ENCODE measurements at places on chromosomes 4 and X. TPM values are rescaled to one million over a fixed set of nuclear protein-coding genes. Genes with fewer than 3 reads are reported as not detected.

Gene BGN
- total RNA-seq, result 1,777 TPM

Gene CYBB
- 39.9 TPM for total RNA-seq

Gene RAB39B
- 0.78 TPM for total RNA-seq

Gene HMX1
- total RNA-seq, result not detected

Gene TIGD4
- not detected for total RNA-seq

Gene HMGB2
- 28.8 TPM for total RNA-seq

Gene KCND1
- total RNA-seq, result 3.8 TPM

Gene ADH1A
- total RNA-seq, result 0.99 TPM

Gene MAPK10
- total RNA-seq, result 44.7 TPM

Gene NAP1L2
- 4.2 TPM for total RNA-seq

- H3K36me3 ChIP-seq, result no peaks in the 10 kb centered on the region
- H3K27ac ChIP-seq, result no peak overlapping the region
- no peaks in the 10 kb centered on the region for H3K27me3 ChIP-seq
- no peaks in the 10 kb centered on the region for H3K4me1 ChIP-seq
Measured at GRCh38 chrX:122078079-122078478, 1030.7 kb downstream of the GLUD2 start.

- H3K27me3 ChIP-seq, result no peaks in the 10 kb centered on the region
- H3K4me1 ChIP-seq, result peaks cover 25% of the 10 kb centered on the region
- no peak overlapping the region for H3K4me3 ChIP-seq
- no peak overlapping the region for H3K27ac ChIP-seq
- no peak for DNase-seq
- H3K36me3 ChIP-seq, result no peaks in the 10 kb centered on the region
Measured at GRCh38 chrX:10044021-10044420, 76.9 kb downstream of the CLDN34 start.

DNA sequence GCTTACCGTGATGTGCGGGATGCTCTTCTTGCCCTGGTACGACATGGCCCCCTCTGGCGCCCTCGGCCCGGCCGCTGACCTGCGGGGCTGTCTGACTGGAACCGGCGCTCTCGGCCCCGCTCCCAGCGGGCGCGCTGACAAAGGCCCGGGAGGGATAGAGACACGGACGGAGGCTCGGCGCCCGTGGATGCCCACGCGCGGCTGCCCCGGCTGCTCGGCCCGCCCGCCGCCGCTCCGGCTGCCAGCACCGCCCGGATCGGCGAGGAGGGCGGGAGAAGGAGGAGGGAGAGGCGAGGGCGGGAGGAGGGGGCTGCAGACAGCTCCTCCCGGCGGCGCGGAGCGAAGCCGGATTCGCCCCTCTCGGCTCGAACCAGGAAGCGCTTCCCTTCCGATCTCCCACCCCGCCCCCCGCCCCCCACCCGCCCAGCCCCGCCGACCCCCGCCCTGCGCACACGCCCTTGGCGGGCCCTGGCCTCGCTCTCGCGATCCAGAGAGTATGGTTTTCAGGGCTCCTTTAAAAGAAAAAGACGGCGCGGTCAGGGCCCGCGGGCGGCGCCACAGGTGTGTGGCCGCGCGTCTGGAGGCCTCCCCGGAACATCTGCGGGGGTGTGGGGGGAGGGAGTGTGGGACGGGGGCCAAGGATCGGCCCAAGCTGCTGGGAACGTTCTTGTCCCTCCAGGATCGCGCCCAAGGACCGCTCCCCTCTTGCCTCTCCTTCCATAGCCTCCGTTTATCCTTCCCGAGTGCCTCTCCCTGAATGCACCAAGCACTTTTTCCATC is 4.5 kb downstream of the CRMP1 start:
- H3K27ac ChIP-seq, result no peak overlapping the region
- no peak for DNase-seq
- H3K27me3 ChIP-seq, result peaks cover 22% of the 10 kb centered on the region
- H3K4me3 ChIP-seq, result peak overlapping the region; percentile 68
- H3K36me3 ChIP-seq, result no peaks in the 10 kb centered on the region

DNA sequence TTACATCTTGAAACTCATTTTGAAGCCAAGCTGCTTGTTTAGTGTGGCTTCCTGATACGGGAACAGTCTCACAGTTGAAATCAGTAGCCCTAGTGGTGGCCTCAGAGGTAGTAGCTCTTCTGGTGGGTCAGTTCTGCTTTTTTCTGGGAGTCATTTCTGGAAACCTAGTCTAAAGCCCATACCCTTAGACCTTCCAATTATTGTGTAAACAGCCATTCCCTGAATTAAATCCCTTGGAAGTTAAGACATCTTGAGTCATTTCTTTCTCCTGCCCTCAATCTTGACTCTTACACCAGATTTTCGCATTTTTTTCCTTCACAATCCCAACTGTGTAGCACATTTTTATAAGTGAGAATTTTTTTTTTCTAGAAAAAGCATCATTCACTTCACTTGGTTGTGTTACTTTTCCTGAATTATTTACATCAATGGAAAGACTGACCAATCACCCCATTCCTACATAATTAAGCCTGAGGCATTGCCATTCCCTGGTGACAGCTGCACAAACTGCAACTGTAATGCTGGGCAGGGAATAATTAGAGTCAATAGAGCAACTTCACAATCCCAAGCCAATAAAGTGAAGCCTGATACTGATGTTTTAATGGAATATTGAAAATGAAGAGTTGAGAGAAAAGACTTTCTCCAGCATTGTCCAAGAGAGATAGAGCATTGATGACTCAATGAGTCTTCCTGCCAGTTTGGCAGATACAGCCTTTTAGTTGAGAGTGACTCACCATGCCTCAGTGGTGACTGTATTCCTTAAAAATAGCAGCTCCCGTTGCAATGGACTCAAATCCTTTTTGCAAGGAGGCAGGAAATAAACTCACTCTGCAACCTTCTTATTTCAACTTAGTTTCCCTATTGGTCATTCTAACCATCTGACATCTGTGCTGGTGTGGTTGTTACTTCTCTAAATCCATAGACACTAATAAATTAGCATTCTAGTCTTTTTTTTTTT is 13.0 kb upstream of the SEPSECS start:
- H3K4me3 ChIP-seq, result peak overlapping the region; percentile 14
- DNase-seq, result peak; percentile 41
- H3K36me3 ChIP-seq, result no peaks in the 10 kb centered on the region
- no peaks in the 10 kb centered on the region for H3K27me3 ChIP-seq
- peaks cover 15% of the 10 kb centered on the region for H3K4me1 ChIP-seq

DNA sequence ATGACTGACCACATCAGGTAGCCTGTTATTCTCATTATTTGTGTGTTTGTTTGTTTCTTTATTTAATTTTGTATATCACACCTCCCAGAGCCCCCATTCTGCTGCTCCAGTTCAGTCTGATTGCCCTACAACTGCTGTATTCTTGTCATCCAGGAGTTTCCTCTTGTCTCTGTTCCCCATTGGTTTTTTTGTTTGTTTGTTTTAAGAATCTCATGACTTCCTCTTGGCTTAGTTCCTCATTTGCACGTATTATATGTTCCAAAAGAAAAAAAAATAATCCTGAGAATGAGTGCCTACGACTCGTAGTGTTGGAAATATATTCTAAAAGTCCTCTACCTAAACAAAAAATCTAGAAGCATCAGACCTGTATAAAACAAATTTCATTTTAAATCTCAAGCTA is 142.3 kb upstream of the SLIT2 start:
- no peak for DNase-seq
- H3K36me3 ChIP-seq, result no peaks in the 10 kb centered on the region
- no peaks in the 10 kb centered on the region for H3K4me1 ChIP-seq
- H3K27ac ChIP-seq, result no peak overlapping the region
- no peaks in the 10 kb centered on the region for H3K27me3 ChIP-seq

DNA sequence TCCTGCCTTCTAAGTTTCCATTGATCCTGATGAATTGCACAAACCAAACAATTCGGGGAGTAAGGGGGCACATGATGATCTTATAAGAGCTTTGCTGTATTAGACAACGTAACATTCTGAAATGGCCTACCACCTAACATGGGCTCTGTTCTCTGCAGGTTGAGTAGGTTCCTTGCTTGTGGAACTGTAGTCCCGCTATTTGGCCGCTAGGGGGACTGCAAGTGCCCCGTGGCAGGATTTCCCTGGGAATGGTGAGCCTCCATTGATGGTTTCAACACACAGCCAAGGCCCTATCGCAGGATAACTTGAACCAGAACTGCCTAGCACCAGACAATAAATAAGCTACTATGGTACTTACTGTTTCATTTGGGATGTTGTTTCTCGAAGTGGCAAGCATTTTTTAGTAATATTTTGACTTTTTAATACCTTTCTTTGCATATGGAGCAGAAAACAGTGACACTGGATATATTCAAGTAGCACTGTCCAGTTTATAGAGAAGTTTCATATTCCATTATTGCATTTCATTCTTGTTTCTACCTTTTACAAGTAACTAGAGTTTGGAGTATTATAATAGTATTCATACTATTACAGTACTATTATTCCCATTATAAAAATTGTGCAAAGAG is 11.9 kb downstream of the AR start:
- no peak overlapping the region for H3K4me3 ChIP-seq
- no peaks in the 10 kb centered on the region for H3K36me3 ChIP-seq
- no peak overlapping the region for H3K27ac ChIP-seq
- H3K27me3 ChIP-seq, result no peaks in the 10 kb centered on the region
- H3K4me1 ChIP-seq, result no peaks in the 10 kb centered on the region

- H3K4me3 ChIP-seq, result no peak overlapping the region
- no peak overlapping the region for H3K27ac ChIP-seq
- no peak for DNase-seq
- H3K4me1 ChIP-seq, result no peaks in the 10 kb centered on the region
- H3K36me3 ChIP-seq, result no peaks in the 10 kb centered on the region
Measured at GRCh38 chrX:34886011-34886410, 56.6 kb upstream of the FAM47B start.

GRCh38 chr4:81648576-81649275 is 177.0 kb upstream of the RASGEF1B start:
- no peaks in the 10 kb centered on the region for H3K36me3 ChIP-seq
- H3K4me1 ChIP-seq, result no peaks in the 10 kb centered on the region
- no peaks in the 10 kb centered on the region for H3K27me3 ChIP-seq
- DNase-seq, result no peak
- no peak overlapping the region for H3K27ac ChIP-seq
- no peak overlapping the region for H3K4me3 ChIP-seq

DNA sequence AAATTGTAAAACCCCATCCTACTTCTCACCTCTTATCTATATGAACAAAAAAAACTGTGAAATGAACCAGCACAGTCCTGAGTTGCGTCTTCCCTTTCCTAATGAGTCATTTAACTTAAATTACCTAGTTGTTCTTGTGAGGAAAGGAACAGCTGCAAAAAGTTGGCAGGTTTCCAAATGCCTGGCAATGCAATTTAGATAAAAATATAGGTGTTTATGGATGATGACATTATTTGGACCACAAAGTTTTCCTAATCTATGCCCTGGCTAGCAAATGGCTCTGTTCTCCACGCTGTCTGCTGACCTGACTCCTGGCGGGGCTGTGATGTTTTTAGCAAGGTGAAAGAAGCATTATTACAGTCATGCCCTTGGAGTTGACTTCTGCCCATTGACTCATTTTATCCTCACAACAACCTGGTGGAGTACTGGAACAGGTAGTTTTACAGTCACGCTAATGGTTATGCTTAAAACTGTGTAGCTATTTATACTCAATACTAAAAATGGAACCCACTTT is 29.8 kb upstream of the RELL1 start:
- no peak for DNase-seq
- H3K4me3 ChIP-seq, result no peak overlapping the region
- no peaks in the 10 kb centered on the region for H3K4me1 ChIP-seq
- H3K27ac ChIP-seq, result no peak overlapping the region
- H3K27me3 ChIP-seq, result no peaks in the 10 kb centered on the region

- no peak for DNase-seq
- no peaks in the 10 kb centered on the region for H3K27me3 ChIP-seq
- H3K36me3 ChIP-seq, result no peaks in the 10 kb centered on the region
- H3K4me3 ChIP-seq, result no peak overlapping the region
- H3K27ac ChIP-seq, result no peak overlapping the region
Measured at GRCh38 chrX:12113321-12113720, 25.0 kb upstream of the FRMPD4 start.

GRCh38 chr4:104501290-104501689 is 6.6 kb upstream of the CXXC4 start:
- H3K27me3 ChIP-seq, result no peaks in the 10 kb centered on the region
- H3K36me3 ChIP-seq, result no peaks in the 10 kb centered on the region
- peaks cover 3% of the 10 kb centered on the region for H3K4me1 ChIP-seq
- no peak for DNase-seq
- no peak overlapping the region for H3K4me3 ChIP-seq

- no peak for DNase-seq
- H3K4me1 ChIP-seq, result no peaks in the 10 kb centered on the region
- H3K4me3 ChIP-seq, result no peak overlapping the region
- peaks cover 8% of the 10 kb centered on the region for H3K36me3 ChIP-seq
- no peaks in the 10 kb centered on the region for H3K27me3 ChIP-seq
Measured at GRCh38 chr4:15521442-15522039, 51.9 kb downstream of the CC2D2A start.

GRCh38 chr4:8912089-8912455 is 40.4 kb upstream of the HMX1 start:
- H3K36me3 ChIP-seq, result no peaks in the 10 kb centered on the region
- H3K27ac ChIP-seq, result no peak overlapping the region

- DNase-seq, result no peak
- H3K4me3 ChIP-seq, result no peak overlapping the region
- H3K4me1 ChIP-seq, result no peaks in the 10 kb centered on the region
- no peaks in the 10 kb centered on the region for H3K36me3 ChIP-seq
- no peaks in the 10 kb centered on the region for H3K27me3 ChIP-seq
Measured at GRCh38 chr4:189787216-189788031, 153.2 kb upstream of the FRG1 start.

- peaks cover 31% of the 10 kb centered on the region for H3K36me3 ChIP-seq
- H3K4me1 ChIP-seq, result no peaks in the 10 kb centered on the region
- H3K27ac ChIP-seq, result no peak overlapping the region
- H3K27me3 ChIP-seq, result no peaks in the 10 kb centered on the region
- DNase-seq, result no peak
Measured at GRCh38 chr4:2650276-2650675, 105.9 kb downstream of the TNIP2 start.

DNA sequence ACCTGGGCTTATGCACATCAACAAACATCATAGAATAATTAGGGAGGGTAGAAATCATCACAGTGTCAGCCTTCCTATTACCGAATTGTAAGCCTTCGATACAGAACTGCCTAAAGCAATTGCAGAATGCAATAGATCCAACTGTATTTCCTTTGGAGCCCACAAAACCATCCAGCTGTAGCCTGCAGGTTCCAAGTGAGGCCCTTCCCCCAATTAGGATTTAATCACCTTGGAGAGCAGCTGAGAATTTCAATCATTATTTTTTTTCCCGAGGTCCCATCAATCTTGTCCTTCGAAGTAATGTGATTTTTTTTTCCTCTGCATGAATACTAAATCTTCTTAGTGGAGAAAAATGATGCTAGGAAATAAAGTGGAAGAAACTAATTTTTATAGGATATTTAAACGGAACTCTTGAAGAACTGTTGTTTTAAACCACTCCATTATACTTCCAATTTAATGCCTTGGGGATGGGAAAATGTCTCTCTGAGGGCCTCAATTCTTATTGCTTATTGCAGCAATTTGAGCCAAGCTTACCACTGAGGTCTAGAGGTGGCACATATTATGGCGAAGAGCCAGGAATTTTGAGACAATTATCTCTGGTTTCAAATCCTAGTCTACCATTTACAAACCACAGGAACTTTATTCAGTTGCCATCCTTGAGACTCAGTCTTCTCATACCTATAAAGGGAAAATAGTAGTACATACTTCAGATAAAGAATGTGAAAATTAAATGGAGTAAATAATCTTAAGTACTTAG is 953.4 kb upstream of the IGFBP7 start:
- H3K36me3 ChIP-seq, result no peaks in the 10 kb centered on the region
- H3K4me3 ChIP-seq, result no peak overlapping the region
- DNase-seq, result no peak
- no peaks in the 10 kb centered on the region for H3K27me3 ChIP-seq
